Activated CD4-positive, alpha-beta T cell treated with anti-CD3 and anti-CD28 coated beads, Interleukin-10, Interleukin-2, amounts not matched to agents 100 ng/mL and 50 ng/mL, durations not matched to agents 16 hours and 8 hours (primary cell): ENCODE measurements at places on chromosomes 5 and 9.

- no peak for DNase-seq
Measured at GRCh38 chr5:78518365-78519197, 130.0 kb downstream of the LHFPL2 start.

GRCh38 chr5:147830035-147830434 lies 1.4 kb downstream of the SPINK1 start:
- no peak for DNase-seq

- no peak for DNase-seq
Measured at GRCh38 chr9:20473515-20474013, 148.7 kb downstream of the MLLT3 start.

- peak; percentile 96 for DNase-seq
Measured at GRCh38 chr5:132496191-132496630, 5.6 kb upstream of the IRF1 start.

DNA sequence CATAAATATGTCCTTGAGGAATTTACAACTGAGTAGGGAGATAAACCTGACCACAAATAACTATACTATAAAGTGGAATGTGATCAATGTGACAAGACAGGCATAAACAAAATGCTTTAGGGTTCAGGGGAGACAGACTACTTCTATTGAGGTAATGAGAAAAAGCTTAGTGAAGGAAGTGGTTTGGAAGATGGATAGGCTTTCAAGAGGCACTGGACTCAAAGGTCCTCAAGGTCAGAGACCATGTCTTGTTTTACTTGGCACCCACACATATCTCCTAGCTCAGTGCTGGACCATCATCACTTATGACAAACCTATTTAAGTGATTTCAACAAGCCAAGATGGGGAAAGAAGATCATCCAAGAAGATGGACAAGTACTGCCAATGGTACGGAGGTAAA lies 257.8 kb downstream of the BNC2 start:
- no peak for DNase-seq

DNA sequence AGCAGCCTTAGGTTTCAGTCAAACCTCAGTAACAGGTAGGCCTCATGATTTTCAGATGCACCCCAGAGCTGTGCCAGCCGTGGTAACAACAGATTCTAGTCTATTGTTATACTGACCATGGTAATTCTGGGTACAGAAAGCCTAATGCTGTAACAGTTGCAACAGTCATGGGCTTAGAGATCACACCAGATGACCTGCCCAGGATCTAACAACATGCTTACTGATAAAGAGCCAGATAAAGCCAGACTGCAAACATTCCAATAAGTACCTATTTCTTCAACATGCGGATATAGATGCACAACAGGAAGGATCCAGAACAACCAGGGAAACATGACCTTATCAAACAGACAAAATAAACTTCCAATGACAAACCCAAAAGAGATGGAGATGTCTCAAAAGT lies 42.8 kb downstream of the CERT1 start:
- DNase-seq, result no peak

DNA sequence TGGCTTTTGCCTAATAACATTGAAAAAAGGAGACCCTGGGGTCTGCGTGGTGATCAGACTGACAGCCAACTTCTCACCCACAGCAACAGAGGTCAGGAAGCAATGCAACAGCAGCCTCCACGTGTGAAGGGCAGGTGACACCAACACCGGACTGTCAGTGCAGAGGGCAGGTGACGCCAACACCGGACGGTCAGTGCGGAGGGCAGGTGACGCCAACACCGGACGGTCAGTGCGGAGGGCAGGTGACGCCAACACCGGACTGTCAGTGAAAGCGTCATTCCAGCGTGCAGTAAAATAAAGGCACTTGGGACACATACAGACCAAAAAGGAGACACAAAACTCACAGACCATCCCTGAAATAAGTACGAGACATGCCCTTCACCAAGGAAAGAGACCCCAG lies 37.2 kb upstream of the CEP72 start:
- DNase-seq, result no peak

- DNase-seq, result peak; percentile 6
Measured at GRCh38 chr9:77063645-77064285, 44.3 kb downstream of the FOXB2 start.

DNA sequence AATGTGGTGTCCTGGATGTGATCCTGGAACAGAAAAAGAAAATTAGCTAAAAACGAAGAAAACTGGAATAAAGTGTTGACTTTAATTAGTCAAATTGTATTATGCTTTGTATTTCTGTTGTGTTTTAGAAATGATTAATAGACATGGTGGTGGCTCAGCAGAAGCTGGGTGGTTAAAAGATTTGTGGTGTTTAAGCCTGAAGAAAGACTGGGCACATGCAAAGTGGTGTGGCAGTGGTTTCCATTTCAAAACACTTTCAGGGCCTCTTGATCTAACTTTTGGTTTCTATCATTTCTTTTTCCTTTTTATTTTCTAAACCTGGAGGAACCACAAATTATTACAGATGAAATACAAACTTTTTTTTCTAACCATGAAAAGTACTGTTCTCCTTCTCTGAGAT lies 44.1 kb downstream of the ADGRV1 start:
- DNase-seq, result no peak

DNA sequence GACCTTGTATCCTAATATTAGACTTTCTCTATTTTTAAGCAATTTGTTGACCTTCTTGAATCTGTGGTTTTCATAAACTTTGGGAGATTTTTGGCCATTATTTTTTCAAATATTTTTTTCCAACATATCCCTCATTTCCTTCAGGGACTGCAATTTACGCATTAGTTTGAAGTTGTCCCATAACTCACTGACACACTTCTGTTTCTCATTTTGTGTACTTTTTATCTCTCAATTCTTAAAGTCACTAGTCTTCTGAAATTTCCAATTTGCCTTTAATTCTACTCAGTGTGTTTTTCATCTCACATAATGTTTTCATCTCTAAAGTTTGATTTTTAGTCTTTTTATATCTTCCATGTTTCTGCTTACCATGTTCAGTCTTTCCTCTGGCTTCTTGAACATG lies 356.8 kb downstream of the RAB3C start:
- no peak for DNase-seq

DNA sequence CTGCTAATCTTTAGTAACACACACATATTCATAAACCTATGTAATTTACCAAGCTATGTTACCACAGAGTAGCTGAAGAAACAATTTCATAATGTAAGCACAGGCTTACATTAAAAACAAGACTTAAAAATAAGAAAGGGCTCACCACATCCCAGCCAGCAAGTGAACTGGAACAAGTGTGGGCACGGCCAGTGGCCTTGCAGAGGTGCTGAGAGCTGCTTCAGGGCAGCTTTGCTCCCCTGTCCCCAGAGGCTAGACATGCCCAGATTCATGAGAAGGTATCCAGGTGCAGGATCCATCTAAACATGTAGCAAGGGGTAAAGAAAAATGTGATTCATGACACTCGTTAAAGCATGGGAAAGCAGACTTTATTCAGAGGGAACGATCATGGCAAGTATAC lies 62.0 kb upstream of the CKS2 start:
- no peak for DNase-seq

- no peak for DNase-seq
Measured at GRCh38 chr5:58002323-58002722, 457.6 kb downstream of the PLK2 start.

GRCh38 chr9:125931211-125931610 lies 184.0 kb downstream of the PBX3 start:
- DNase-seq, result no peak

DNA sequence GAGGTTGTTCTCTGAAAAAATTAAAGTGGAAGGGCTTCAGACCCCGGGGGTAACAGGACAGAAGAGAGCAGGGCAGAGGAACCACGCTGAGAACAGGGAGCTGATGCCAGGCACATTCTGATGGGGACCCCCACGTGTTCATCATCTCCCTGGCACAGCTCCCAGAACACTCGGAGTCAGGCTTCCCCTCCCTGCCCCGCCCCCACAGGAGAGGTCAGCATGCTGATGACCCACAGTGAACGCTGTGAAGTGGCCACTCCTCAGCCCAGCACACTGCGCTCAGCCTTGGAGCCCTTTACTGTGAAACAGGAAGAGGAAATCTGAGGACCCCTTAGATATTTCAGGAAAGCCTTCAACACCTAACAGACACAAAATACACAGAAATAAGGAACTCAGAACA lies 16.4 kb downstream of the RETREG1 start:
- no peak for DNase-seq

- DNase-seq, result no peak
Measured at GRCh38 chr9:117377046-117377445, 37.8 kb downstream of the ASTN2 start.

DNA sequence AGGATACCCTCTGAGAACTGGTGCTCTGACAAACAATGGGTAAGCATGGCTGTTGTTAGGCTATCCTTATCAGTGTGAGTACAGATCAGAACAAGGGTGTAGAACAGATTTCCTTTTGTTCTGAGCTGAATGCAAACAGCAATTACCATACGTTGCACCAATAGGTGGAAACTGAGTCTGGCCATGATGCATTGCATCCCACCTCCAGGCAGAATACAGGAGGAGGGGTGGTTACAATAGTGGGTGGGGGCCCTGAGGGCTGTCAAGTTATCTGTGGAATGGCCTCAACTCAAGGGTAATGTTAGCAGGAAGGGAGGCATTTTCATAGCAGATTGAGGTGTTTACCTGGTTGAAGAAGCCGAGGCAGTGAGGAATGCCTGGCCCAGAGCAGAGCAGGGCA lies 54.3 kb upstream of the GLRX start:
- DNase-seq, result no peak

- DNase-seq, result no peak
Measured at GRCh38 chr9:135065151-135065550, 22.3 kb upstream of the OLFM1 start.

GRCh38 chr5:125197321-125197720 lies 450.9 kb upstream of the ZNF608 start:
- no peak for DNase-seq

DNA sequence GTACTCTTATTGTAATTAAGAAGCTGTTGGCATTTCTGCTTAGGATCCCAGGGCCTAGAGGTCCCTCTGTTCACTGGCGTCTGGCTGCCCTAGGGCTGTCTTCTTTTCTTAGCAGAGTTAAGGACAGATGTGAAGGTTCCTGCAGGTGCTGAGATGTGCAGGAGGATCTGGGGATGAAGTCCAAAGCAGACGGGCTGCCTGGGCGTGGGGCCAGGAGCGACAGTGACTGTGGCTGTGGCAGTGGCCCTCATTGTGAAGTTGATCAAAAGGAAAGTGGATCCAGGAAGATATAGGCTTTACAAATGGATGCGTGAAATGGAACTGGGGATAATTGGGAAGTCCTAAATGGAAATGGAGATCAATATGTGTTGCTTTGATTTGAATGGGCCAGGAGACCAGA lies 19.1 kb upstream of the SH3PXD2B start:
- DNase-seq, result no peak

- peak; percentile 64 for DNase-seq
Measured at GRCh38 chr9:89984214-89984613, 379.4 kb downstream of the GADD45G start.

DNA sequence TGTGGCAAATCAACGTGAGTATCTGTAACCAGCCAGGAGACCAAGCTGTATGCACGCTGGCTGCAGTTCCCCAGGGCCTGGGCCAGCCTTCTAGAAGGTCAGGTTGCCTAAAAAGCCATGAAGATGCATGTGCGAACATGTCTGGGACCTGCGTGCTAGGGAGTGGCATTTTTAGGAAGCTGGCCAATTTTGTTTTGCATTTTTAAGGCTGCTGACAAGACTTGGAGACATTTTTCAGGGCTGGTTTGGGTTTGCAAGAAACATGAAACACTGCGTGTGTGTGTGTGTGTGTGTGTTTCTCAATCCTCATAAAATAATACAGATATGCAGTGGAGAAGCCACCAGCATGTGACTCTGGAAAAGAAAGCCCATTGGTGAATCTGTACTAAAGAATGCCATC lies 5.1 kb downstream of the TGFBI start:
- DNase-seq, result no peak

GRCh38 chr9:110371411-110372007 lies 33.8 kb upstream of the TXNDC8 start:
- DNase-seq, result no peak

DNA sequence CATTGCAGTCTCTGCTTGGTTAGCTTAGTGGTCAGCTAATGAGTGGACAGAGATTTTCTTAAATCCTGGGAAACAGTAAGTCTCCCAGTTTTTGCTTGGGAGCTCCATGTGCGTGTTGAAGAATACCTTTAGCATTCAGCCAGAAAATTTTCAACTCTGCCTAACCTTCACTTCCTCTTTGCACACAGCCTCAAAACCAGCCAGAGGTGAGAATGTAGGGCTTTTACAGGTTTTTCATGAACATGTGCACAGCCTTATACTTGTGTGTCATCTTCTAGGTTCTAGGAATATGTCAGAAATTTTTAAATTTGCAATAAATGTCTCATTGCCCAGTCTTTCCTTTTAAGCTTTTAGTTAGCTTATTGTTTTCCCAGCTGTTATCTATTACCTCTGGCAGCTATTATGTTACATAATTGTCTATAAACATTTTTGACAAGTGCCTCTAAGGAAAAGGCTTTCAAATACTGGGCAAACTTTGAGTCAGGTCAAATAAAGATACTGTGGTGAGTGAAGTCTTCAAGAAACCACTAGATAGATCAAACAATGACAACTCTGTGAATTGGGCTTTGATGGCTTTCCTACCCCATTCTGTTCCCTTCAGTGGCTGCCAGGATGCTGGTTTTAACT lies 12.7 kb downstream of the ADGRV1 start:
- no peak for DNase-seq

- DNase-seq, result no peak
Measured at GRCh38 chr9:117189121-117189520, 225.7 kb downstream of the ASTN2 start.

DNA sequence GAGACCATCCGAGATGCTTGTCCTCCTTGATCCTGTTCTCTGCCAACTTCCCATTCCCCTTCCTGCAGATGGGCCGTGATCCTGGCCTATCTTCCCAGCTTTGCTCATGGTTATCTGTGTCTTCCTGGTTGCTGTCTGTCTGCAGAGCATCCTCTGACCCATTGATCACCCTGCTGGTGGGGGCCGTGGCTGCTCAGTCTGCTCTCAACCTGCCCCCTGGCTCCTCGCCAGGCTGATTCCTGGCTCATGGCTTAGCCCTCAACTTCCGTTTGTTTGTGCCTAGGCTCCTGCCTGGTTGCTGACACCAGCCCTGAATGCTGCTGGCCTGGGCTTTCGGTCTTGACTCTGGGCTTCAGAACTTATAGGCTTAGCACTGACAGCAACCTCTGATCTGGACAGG lies 67.1 kb upstream of the SMIM15 start:
- DNase-seq, result no peak

- DNase-seq, result no peak
Measured at GRCh38 chr5:167814828-167815227, 476.6 kb upstream of the WWC1 start.

DNA sequence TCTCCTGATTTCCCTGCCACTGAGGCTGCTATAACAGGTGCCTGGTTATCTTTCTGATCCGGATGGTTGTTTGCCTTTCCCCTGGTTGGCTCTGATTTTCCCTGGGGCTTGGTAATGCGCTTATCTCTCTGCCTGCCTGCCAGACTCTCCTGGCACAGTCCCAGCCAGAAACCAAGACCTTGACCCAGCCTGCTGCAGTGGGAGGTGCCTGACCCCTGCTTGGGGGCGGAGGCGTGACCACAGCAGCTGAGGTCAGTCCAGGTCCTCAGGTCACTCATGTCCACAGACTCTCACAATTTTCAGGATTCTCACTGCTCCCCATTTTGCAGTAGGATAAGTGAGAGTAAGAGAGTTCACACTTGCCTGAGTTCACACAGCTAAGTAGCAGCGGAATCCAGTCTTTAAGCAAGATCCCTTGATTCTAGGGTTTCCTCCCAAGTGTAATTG lies 24.4 kb upstream of the SYNPO start:
- DNase-seq, result no peak
